NCI-H187 treated with DMSO at 0.1 percent for 48 hours (cell line): ENCODE measurements at places on chromosomes 1 and 21.

- DNase-seq, result no peak
Measured at GRCh38 chr1:206578068-206578977, 33.9 kb downstream of the EIF2D start.

DNA sequence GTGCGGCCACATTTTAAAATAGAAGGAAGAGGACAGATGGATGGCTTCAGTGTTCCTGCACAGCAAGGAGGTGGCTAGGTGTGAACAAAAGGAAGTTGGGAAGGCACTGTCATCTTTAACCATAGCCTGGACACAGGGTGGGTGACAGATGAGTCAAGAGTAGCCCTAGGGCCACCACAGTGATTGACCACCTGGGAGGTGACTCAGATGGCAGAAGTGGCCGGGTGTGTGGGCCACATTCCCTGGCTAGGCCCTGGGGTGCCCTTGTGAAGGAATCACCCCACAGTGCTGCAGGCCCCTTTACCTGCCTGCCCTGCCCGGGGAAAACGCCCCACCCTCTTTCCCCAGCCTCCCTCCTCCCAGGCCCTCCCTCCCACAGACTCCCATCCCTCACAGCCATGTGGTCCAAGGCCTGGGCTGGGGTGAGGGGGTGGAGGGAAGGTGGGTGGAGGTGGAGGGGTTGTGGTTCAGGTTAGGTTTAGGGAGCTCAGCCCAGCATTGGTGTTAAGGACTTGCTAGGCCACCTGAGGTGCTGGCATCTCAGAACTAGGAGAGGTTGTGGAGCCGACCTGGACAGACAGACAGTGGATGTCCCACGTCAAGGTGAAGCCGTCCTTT lies 59.1 kb downstream of the SPSB1 start:
- no peak for DNase-seq

DNA sequence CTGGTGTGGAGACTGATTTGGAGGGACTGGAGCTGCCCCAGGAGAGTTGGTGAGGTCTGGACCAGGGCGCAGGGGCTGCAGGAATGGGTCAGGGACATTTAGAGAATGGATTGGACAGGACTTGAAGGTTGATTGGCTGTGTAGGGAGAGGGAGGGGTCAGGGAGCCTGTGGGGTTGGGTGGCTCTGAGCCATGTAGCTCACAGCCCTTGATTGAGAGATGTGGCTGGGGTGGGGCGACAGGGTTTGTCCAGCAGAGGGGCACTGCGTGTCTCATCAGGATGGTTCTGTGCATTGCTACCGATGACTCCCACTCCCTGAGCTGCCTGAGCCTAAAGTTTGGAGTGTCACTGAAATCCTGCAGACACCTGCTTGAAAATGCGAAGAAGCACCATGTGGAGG lies 12.1 kb downstream of the AZIN2 start:
- no peak for DNase-seq

GRCh38 chr1:107804134-107804533 lies 160.8 kb downstream of the VAV3 start:
- no peak for DNase-seq

DNA sequence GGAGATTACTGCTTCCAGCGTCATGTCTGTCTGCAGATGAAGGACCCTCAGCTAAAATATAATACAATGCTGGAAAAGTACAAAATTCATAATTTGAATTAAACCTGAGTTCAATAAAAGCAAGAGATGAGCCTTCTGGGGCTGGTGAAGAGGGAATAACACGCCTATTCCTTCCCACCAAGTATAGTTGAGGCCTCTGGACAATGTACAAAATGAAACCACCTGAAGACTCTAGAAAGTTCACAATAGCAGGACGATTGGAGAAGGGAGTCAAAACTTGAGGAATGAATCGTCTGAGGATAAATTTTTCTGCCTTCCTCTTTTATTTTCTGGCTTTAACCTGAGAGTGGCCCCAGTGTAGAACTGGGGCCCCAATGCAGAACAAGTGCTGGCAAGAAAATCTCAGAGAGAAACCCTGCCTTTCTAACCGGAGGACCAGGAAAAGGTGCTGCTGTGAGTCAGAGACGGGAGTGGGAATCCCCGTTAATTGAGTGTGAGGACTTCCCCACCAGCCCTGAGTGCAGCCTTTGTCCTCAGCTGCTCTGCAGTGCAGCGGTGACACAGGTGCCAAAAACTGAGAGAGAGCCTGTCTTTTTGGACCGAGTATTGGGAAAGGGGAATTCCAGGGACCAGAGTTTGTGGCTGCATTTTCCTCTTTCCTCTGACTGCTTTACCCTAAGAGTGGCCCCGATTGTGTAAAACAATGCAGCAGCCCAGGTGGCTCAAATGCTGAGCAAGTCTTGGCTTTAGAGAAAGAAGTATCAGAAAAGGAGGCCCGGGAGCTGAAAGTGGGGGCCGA lies 264.9 kb downstream of the DYRK1A start:
- DNase-seq, result no peak

DNA sequence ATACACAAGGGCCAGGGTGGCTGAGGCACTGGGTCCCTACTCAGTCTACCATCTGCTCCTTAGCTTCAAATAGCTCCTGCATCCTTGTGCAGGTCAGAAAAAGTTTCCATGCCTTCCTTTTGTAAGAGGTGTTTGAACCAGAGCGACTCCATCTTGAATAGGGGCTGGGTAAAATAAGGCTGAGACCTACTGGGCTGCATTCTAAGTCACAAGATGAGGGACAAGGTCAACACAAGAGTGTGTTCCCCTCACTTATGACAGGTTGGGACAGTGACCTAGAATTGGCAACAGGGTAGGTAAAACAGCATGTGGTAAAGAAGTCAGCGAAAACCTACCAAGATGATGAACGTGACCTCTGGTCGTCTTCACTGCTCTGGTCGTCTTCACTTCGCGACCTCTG lies 120.5 kb downstream of the KCNK1 start:
- DNase-seq, result no peak

DNA sequence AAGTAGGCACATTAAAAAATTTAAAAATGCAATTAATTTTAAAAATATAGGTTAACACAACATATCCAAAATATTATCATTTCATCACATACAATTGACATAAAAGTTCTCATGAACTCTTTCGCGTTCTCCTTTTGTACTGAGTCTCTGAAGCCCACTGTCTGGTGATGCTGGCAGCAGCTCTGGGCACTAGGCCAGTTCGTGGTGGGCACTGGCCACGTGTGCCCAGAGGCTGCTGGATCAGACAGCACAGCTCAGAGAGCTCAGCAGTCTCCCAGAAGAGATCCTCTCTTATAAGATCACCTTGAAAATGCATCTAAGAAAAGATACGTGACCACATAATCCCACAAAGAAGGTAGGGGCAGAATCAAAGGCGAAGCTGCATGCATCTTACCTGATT lies 9.9 kb downstream of the CEP104 start:
- no peak for DNase-seq

GRCh38 chr1:209511169-209511568 lies 72.3 kb upstream of the CAMK1G start:
- DNase-seq, result no peak

DNA sequence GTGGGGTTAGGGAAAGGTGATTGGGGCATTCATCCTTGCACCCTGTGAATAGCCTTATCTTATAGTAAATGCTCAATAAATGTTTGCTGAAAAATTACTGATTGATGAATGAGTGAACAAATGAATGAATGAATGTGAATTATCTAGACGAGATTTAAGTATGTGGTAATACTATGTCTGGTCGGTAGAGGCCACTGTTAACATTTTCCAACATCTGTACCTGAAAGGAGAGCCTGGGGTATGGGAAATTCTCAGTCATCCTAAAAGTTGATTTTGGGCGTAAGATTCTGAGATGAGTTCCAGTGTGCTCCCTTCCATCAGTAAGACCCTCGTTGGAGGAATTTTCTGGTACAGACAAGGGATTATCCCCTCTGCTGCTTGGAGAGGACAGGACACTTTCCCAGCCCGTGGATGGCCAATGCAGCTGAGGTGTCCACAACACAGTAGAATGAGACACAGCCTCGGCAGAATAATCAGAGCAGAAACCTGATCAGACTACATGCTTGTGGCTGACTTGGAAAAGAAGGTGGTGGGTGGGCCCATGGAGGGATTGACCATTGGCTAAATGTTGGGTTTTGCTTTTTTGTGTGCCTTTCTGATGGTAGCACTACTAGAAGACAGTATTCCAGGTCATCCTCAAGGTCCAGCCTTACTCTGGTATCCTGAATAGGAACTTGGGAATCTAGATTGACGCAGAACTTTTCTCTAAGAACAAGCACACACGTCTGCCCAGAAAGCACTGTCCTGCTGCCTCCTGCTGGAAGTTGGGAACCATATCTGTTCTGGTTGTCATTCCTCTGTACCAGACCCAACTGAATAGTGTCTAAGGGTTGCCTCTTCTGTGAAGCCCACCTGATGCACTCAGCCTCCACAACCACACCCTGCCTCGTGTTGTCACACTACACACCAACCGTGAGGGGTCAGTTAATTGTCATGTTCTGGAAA lies 262.0 kb downstream of the TNR start:
- DNase-seq, result peak; percentile 24

- no peak for DNase-seq
Measured at GRCh38 chr1:61301824-61302657, 219.7 kb downstream of the NFIA start.

GRCh38 chr21:43299441-43300277 lies 127.3 kb downstream of the SIK1 start:
- no peak for DNase-seq

- no peak for DNase-seq
Measured at GRCh38 chr1:29269382-29269781, 33.1 kb downstream of the PTPRU start.

- DNase-seq, result no peak
Measured at GRCh38 chr1:246907472-246907871, 24.3 kb downstream of the AHCTF1 start.

DNA sequence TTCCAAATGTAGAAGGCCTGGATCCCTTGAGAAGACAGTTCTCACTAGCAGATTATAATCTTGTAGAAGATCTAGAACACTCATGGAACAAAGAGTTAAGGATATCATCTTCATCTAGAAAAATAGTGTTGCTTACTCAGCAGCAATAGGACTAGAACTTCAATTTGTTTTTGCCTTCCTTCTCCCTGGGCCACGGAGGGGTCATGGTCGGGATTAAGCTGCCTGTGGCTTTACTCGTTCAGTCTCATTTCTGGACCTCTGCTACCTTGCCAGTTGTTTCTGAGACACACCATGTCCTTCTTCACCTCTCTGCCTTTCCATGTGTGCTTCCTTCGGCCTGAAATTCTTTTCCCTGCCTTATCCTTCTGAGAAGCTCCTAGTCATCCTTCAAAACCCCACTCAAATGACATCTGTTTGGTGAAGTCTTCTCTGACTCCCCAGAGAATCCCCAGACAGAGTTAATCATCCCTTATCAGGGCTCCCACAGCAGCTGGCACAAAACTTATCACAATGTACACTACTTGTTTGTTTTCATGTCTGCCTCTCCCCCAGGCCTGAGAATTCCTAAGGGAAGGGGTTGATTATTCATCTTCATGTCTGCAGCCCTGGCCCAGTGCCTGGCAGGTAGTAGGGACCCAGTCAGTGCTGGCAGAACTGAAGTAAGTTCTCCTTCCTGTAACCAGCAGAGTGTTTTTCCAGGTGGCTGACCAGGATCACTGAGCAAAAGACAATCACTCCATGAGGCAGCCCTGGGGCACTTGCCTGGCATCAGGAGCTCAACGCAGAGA lies 15.5 kb upstream of the SNX27 start:
- no peak for DNase-seq

DNA sequence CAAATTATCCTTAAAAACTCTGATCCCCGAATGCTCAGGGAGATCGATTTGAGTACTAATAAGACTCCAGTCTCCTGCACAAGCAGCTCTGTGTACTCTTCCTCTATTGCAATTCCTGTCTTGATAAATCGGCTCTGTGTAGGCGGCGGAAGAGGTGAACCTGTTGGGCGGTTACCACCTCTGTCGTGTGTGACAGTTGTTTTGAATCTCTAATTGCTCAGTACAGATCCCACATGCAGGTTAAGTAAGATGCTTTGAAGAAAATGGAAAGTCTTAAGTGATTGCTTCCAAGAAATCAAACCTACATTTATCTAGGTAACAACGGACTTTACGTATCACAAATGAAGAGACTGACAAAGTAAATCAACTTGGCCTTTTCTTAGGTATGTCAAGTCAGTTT lies 35.5 kb downstream of the COA6 start:
- no peak for DNase-seq

DNA sequence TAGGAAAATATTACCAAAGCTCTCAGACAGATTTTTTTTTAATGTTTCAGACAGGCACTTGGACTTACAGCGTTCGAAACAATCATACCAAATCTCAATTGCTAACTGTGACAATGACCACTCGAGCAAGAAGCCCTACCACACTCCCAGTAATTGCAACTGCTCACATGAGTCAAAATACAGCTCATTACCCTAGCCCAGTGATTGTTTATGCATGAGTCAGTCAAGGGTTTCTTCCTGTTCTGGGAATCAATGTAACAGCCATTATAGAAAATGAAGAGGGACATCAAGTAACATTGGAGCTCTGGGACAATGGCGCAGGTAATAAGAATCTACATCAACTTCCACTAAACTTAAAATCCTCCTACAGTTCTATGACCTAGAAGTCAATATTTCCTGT lies 56.1 kb upstream of the SH3GLB1 start:
- no peak for DNase-seq

GRCh38 chr1:208737161-208737560 lies 493.0 kb upstream of the PLXNA2 start:
- no peak for DNase-seq

GRCh38 chr1:7326366-7326765 lies 444.7 kb upstream of the VAMP3 start:
- no peak for DNase-seq
